GM23248 (cell line): ENCODE measurements at places on chromosomes 11 and 22.

DNA sequence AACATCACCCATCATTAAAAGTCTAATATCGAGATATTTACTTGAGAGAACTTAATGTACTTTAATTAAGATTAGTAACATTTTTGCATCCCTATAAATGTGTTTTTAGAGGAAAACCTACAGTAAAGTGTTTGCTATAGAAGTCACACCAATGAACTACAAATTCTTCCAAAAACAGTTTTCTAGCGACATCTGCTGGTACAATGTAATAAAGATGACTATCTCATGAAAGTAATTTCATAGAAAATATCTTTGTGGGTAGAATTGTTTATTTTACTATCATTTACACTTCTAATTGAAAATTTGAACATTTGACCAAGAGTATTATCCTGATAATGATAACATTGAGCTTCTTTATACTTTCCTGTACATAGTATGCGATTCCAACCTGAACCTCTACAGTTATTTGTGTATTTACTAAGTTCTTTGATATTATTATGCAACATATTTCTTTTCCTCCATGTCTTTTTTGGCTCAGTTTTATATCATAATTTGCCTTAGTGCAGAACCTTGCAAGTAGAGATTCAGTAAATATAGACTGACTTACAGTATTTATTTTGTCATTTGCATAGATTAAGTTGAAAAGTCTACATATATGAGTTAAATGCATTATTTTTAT, 252.7 kb downstream of the TMEM135 start:
- DNase-seq: peak; percentile 73

DNA sequence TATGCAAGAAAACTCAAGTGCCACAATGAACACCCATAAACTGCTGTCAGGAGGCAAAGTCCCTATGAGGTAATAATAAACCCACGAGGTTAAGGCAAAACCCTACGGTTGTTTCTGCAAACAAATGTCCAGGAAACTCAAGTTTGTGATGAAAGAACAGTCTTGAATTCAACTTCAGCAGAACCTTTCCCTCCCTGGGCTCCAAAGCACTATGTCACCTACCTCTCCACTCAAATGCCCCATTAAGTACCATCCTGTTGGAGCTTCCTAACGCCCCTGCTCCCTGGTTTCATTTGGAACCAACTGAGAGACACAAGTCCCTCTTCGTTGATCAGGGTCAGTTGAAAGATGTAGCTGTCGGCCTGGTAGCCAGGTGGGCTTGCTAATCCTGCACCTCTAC, 2.6 kb upstream of the C11orf91 start:
- DNase-seq: no peak

DNA sequence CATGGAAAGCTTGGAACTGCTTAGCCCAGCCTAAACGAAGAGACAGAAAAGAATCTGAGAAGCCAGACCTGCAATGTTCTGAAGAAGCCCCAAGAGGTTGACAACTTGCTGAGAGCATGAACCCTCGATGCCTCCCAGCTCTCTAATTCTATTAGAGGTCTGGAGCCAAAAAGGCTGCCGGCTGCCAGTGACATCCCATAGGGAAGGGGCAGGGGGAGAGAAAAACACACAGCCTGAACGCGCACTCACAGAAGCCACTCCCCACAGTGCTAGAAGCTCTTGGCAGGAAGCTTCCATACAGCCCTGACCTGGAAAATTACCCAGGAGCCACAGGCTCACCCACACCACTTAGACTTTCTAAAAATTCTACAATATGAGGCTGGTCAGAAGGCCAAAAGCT, 18.3 kb downstream of the POLDIP3 start:
- no peak for DNase-seq

DNA sequence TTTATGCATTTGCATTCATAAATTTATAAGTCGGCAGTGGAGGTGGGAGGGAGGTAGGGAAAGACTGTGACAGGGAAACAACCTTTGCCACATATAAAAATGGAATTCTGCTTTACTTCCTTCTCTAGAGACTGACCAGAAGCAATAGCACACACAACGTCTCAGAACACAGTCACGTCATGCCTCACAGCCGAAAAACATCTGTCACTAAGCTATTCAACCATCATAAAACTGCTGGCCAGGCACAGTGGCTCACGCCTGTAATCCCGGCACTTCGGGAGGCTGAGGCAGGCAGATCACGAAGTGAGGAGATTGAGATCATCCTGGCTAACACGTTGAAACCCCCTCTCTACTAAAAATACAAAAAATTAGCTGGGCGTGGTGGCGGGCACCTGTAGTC, 101.0 kb upstream of the CHRM4 start:
- peak; percentile 39 for DNase-seq

- no peak for DNase-seq
Observed at GRCh38 chr11:128965485-128965884, 22.8 kb upstream of the TP53AIP1 start.

- no peak for DNase-seq
Observed at GRCh38 chr11:113449743-113450142, 25.5 kb downstream of the DRD2 start.

DNA sequence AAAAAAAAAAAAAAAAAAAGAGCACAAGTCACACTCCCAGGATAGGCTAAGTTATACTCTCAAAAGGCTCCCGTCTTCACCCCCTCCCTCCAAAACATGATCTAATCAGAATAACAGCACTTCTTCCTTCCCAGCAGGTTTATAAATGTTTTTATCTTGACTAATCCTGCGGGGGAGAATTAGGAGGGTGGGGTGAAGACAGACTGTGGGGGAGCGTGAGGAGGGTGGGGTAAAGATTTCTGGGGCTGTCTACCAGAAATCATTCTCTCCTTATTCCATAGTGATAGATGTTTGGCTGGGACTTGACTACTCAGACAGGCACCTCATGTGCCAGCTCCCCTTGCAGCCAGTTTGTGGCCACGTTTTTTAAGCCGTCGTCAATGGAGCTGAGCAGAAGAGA, 17.0 kb downstream of the KCNE3 start:
- no peak for DNase-seq

DNA sequence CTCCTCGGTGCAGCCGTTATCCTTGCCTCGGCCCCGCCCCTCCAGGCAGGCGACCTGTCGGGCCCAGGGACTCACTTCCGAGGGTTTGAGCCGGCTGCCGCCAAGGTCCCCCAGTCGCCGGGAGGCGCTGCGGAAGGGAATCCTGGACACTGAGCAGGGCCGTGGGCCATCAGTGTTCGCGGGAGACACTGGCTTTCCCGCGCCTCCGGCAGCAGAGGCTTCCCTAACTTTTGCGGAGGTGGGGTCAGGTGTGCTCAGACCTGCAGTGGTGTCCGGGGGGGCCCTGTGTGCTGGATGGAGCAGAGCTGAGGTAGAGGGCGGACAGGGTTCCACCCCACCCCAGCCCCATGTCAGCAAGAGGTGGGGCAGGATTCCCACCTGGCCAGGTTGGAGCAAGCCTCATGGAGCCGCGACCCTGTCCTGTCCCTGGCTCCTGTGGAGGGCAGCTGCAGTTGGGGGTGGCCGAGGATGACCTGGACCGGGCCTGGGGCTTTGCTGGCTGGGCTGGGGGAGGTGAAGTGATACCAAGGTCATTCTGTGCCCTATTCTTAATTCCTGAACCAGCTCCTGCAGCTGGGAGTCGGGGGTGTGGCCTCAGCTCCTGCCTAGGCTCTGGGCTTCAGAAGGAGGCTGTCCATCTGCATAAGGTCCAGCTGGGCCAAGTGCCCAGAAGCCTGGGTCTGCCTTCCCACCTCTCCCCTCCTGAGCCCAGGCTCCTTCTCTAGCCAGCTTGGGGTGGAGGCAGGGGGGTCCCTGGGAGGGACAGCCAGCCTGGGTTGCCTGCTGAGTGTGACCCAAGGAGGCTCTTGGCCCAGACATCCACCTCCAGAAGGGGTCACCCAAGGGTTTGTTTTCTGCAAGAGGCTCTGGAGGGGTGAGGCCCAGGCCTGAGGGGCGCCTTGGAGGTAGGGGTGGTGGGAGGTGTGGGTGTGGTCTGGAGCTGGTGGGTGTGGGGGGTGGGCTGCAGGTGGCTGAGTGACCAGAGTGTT, 8.4 kb downstream of the TSPAN4 start:
- peak; percentile 27 for DNase-seq

DNA sequence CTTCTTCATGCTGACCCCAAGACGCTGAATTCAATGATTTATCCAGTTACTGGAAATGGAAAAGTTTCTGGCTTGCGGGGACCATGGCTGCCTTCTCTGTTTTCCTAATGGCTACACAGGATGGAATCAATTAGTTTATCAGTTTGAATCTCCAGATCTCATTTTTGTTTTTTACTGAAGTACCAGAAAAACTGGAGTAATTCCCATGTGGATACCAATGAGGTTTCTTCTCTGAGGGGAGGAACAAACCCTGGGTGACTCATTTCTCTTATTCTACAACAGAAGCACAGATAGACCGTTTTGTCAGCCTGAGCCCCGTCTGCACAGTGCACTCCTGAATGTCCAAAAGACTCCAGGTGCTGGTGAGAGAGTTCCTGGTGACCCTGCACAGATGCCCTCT, 3.4 kb downstream of the ZNF195 start:
- DNase-seq: peak; percentile 65

DNA sequence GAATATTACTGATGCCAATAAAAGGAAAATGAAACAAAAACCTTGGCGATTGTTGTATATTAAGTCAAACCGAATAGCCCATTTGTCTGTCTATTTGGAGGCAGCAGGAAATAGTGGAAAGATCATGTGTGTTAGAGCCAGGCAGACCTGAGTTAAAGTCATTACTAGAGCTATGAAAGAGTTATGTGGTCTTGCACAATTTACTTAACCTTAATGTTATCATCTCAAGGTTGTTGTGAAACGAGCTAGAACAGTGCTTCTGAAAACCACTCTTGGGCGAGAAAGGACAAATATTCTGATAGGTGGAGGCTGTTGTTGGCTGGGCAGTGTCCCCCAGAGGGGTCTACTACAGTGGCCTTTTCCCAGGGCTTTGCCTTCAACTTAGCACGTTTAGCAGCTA, 60.0 kb upstream of the NUP160 start:
- DNase-seq: peak; percentile 22
